Astrocyte of the cerebellum (primary cell): ENCODE measurements at places on chromosomes 16 and 17.

DNA sequence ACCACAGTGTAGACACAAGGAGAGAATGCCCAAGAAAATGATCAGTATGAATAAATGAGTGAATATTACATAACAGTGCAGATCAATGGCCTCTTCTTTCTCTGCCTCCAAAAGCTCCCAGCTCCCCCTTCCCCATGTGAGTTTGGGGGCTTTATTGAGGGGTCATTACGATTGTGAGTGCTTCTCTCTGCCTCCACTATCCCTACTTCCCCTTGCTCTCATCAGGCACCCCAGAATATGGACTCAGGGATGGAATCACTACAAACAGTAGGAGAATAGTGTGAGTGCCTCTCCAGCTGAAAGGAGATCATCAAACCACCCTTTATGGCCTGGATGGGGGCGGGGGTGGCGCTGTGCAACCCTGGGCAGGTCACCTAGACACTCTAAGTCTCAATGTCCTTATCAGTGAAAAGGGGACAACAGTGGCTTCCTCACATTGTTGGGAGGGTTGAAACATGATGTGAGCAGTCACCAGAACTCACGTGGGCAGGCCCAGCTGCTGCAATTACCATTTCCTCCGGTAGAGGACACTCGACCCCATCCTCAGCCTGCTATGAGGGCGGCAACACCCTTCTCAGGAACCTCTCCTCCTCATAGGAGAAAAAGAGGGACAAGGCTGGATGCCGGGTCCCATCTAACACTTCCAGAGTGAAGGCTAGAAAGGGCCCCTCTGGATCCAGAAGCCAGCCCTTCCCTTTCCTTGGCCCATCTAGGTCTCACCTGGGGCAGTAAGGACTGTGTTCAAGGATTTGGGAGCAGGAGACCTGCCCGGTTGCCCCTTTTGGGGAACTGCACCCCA, 2.1 kb upstream of the EPOP start:
- peak; percentile 59 for DNase-seq

DNA sequence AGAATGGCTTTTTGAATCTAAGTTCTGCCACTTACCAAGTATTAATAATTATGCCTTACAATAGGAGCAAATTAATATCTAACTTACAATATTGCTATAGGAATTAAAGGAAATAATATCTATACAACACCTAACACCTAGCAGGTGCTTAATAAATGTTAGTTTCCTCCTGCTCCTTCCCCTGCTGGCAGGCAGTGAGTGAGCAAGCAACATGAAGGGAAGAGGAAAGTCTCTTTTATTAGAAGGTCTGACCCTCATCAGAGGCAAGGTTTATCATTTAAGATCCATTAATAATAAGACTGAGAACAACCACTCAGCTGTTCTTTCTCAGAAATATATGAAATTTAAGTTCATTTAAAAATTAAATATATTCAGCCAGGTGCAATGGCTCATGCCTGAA, 6.7 kb upstream of the DYNC1LI2 start:
- DNase-seq: no peak

DNA sequence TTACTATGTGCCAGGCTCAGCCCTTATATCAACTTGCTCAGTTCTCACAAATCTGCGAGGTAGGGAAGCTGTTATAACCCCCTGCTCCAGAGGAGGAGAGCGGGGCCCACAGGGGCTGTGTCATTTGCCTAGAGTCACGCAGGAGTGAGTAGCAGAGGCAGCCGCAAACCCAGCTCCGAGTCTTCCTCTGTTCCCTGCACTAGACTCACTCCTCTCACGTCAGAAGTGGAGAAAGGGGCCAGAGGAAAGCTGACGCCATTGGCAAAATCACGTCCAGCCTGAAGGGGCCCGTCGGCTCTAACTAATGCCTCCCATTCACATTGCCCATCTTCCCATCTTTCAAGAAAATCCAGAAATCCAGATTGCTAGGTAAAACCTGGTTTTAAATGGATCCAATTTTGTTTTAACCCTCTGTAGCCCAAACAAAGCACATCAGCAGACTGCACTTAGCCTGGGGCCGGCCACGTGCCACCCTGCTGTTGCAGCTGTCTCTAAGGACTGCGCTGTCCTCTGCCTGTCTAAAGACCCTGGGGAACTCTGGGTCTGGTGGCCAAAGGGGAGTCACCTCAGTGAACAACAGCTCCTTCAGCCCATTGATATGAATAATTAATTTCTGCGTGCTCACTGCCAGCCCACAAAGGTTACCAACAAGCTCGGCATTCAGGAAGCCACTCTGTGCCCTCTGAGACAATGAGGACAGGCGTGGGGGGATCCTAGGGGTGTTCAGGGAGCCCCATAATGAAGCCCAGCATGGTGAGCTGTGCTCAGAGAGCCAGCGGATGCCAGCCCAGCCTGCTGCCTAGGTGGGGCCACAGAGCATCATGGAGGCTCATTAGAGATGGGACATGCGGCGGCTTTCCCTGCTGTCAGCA, 36.7 kb upstream of the ABR start:
- no peak for DNase-seq

GRCh38 chr16:1277151-1277598, 21.3 kb downstream of the TPSD1 start:
- DNase-seq: no peak

DNA sequence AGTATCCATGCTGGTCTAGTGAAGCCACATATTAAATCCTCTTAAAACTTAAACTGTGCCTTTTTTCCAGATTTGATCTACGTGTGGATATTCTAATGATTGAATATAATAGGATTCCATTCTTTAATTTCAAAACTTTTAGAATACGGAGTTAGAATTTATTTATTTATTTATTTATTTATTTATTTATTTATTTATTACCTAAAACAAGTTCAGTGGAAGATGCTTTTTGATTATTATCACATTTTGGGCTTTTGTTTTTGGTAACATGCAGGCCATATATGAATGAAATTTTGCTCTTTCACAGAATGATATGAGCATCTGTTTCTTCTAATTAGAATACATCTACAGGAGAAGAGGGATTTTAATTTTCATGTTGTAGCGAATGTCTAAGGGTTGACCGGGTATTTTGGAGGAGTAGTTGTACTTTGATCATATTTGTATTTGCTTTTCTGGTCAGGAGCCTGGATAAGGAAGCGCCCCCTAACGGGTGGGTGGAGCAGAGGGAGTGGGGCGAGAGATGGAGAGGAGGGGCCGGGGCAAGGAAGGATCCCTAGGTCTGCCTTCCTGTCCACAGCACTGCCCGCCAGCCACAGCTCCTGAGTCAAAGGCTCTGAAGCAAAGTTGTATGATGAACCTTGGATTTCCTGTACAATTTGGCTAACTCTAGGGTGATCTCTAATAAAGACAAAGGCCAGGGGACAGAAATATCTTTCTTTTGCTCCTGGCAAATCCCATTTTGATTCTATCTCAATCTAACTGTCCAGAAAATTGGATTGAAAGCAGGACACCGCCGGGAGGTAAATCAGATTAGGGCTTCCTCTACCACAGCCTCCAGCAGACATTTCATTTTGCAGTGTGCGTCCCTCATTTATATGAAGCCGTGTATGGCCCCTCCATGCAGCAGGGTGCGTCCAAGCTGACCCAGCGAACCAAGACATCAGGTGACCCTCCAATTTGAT, 149.1 kb downstream of the PRKCA start:
- DNase-seq: no peak

GRCh38 chr16:73228649-73229048, 180.7 kb upstream of the ZFHX3 start:
- peak; percentile 35 for DNase-seq

DNA sequence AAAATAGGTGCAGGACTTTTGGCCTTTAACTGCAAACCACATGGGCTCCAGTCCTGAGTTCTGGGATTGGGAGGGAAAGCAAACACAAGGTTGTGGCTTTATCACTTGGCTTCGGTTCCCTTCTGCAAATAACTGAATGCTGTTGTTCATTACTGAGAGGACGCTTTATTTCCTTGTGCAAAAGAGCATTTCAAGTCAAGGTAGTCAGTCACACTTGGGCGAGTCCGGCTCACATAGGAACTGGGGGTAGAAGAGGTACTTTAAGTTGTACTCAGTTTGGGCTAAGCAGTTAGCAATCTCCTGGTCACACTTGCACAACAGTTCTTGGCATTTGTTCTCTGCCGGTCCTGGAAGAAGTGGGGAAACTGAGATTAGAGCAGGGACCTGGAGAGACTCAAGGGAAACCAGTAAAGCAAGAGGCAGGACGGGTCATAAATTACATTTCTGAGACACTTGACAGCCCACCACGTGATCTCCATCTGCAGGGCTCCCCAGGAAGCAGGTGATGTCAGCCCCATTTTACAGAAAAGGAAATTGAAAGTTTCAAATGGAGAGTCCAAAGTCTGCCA, 21.6 kb downstream of the PLA2G10 start:
- DNase-seq: no peak

GRCh38 chr17:1557355-1558095, 5.1 kb downstream of the PITPNA start:
- no peak for DNase-seq

- no peak for DNase-seq
Measured at GRCh38 chr16:73846356-73846755, 450.3 kb upstream of the PSMD7 start.

- DNase-seq: no peak
Measured at GRCh38 chr16:21274172-21274726, 3.8 kb downstream of the CRYM start.

GRCh38 chr16:25481636-25482035, 210.1 kb upstream of the HS3ST4 start:
- no peak for DNase-seq

- DNase-seq: no peak
Measured at GRCh38 chr16:75485230-75486013, 9.8 kb downstream of the CHST6 start.

GRCh38 chr17:43092901-43093300, 32.3 kb downstream of the BRCA1 start:
- no peak for DNase-seq

DNA sequence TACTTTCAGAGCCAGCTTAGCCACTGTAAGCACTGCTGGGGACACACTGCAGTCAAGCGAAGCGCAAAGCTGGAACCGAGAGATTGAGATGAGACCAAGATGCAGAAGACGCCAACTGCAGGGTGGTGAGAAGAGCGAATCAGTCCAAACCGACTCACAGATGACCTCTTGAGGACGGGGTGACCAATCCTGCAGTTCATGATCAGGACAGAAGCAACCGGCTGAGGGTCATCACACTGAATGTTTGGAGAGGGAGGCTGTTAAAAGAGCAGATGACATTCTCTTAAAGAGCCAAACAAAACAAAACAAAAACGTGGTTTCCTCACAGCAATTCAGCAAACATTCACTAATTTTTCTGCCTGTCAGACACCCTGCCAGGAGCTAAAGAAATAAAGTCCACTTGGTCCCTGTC, 8.5 kb downstream of the HASPIN start:
- DNase-seq: no peak

DNA sequence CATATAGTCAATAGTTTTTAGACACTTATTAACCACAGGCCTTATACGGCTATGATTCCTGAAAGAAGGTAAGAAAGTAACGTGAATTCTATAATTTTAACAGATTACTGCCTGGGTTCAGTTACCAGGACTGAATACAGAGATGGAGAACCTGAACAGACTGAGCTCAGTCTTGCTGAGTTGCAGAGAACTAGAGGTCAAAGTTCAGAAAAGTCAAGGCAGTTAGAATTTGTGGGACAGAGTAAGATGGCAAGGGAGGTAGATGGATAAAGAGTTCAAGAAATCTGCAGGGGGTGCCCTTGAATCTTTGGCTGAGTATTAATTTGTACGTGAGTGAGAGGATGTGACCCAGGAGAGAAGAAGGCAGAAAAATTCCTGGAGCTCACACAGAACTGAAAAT, 320.1 kb upstream of the MAF start:
- DNase-seq: no peak

- DNase-seq: no peak
Measured at GRCh38 chr17:76627510-76627909, 16.0 kb downstream of the ST6GALNAC1 start.

GRCh38 chr16:11396241-11397048, 51.2 kb downstream of the RMI2 start:
- DNase-seq: no peak

- no peak for DNase-seq
Measured at GRCh38 chr17:48513097-48513496, 17.7 kb downstream of the HOXB1 start.

- DNase-seq: no peak
Measured at GRCh38 chr16:85215478-85216118, 103.3 kb upstream of the CIBAR2 start.

GRCh38 chr17:41722231-41722630, 10.1 kb downstream of the GAST start:
- DNase-seq: no peak

- DNase-seq: no peak
Measured at GRCh38 chr17:60108712-60109111, 30.0 kb upstream of the HEATR6 start.

GRCh38 chr16:10537946-10538345, 42.5 kb downstream of the EMP2 start:
- no peak for DNase-seq

GRCh38 chr16:57069053-57069452, 23.3 kb upstream of the CPNE2 start:
- DNase-seq: no peak

GRCh38 chr17:81803728-81804558, at the start of gene GCGR:
Gene GCGR (plus strand): TSS chr17:81804150. CDS start chr17:81809019, 4,869 bp downstream.
- DNase-seq: no peak

GRCh38 chr16:5738586-5738985, 641.0 kb upstream of the EEF2KMT start:
- DNase-seq: no peak

DNA sequence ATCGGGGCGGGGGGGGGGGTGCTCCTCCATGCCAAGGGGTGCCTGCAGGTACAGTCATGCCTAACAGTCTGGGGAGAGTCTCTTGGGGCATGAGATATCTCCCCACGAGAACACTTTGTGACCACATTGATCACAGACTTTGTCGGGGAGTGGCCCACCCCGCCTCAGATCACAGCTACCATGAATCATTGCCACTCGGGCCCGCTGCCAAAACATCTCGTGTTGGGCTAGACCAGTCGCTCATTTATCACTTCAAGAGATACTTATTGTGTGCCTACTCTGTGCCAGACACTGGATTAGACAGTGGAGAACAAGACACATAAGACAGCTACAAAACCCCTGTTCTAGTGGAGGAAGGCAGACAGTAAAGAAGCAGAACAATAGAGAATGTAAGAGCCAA, 72.6 kb downstream of the CLEC16A start:
- no peak for DNase-seq

DNA sequence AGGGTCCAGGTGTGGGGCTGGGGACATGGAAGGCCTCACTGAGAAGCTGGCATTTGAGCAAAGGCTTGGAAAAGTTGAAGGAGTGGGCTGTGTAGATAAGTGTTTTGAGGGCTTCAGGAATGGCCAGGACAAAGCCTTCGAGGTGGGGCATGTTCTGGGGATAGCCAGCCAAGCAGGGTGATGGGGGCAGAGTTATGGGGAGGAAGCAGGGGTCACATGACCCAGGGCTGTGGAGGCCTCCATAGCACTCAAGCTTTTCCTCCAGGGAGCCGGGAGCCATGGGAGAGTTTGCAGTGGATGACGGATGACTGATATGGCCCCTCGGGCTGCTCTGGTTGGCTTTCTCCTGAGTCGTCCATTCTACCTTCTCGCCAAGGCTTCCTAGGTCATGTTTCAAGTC, 27.6 kb downstream of the PLCG2 start:
- no peak for DNase-seq

- no peak for DNase-seq
Measured at GRCh38 chr17:32786169-32786568, 90.8 kb downstream of the MYO1D start.
